ENCODE measurements at places on chromosomes 2 and 18.

GRCh38 chr18:28176948-28177827, at the start of gene CDH2:
Gene CDH2 (minus strand): TSS chr18:28177130. CDS start chr18:28177022, 108 bp downstream.
- peak; percentile 93 for DNase-seq

- no peak for DNase-seq
Observed at GRCh38 chr2:221637851-221638250, 65.7 kb upstream of the EPHA4 start.

DNA sequence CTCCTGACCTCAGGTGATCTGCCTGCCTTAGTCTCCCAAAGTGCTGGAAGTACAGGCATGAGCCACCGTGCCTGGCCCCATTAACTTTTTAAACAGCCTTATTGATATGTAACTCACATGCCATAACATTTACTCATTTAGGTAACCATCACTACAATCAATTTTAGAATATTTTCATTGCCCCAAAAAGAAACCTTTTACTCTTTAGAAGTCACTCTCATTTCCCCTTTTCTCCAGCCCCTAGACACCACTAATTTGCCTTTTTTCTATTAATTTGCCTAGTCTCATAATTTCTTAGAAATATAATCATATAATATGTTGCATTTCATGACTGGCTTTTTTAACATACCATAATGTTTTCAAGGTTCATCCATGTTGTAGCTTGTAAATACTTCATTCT, 57.2 kb upstream of the TACR1 start:
- DNase-seq, result no peak

DNA sequence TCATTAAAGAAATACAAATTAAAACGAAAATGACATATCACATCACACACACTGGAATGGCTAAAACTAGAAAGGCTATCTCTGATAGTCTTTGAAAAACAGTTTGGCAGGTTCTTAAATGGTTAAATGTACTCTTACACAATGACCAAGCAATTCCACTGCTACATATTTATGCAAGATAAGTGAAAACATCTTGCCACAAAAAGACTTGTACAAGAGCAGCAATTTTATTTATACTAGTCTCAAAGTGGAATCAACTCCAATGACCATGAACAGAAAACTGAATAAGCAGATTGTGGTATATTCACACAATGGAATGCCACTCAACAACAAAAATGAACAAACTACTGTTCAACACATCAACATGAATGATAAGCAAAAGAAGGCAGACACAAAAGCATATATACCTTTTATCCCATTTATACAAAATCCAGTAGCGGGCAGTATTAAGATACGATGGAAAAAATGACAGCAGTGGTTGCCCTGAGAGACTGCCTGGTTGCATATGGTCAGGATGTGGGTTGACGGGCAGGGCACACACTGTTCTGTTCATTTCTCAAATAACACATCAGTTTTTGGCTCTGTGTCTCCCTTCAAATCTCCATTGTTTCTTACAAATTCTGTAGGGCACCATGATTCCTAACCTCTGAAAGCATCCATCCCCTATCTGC, 25.4 kb downstream of the SP100 start:
- peak; percentile 25 for DNase-seq

DNA sequence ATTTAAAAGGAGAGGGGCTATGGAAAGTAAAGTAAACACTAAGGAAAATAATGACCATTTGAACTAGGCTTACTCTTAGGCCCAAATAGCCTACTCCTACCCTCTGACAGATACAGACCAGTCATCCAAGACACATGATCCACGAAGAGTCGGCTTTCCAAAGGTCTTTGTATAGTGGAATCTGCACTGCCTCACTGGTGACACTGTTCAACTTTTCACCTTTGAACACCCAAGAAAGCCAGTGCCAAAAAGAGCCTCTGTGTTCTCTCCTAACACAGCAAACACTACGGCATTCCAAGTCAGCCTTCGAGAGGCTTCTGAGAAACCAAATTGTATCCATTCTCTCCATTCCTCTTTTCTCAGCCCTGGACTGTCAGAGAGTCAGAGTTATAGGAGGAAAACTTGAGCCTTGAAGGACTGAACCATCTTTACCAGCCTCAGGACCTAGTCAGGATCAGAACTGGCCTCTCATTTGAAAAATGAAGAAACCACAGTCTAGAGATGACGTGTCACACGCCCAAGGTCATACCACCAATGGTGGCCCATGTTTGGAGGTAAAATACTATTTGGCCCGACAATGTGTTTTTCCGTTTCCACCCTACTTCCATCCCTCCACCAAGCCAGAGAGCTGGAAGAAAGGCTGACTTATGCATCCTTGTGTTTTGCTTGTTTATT, 267.4 kb upstream of the ACVR2A start:
- DNase-seq, result no peak

- no peak for DNase-seq
Observed at GRCh38 chr18:70553245-70553935, 264.5 kb downstream of the SOCS6 start.

- no peak for DNase-seq
Observed at GRCh38 chr2:231530099-231531011, at the start of gene NMUR1. Gene NMUR1 (minus strand): TSS chr2:231530445. CDS start chr2:231530361, 84 bp downstream.

GRCh38 chr2:216215658-216216390, 106.7 kb downstream of the XRCC5 start:
- DNase-seq, result peak; percentile 50

DNA sequence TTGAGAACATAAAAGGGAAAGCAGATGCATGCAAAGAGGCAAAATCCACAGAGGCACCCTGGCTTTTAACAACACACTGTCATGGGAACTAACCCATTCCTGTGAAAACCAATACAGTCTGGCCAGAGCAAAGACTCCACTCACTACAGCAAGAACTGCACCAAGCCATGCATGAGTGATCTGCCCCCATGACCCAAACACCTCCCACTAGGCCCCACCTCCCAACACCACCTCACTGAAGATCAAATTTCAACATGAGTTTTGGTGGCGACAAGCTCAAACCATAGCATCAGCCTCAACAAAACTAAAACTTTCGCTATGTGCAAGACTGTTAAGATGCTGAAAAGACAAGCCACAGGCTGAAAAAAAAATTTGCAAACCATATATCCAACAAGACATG, 162.8 kb downstream of the SMAD2 start:
- no peak for DNase-seq

DNA sequence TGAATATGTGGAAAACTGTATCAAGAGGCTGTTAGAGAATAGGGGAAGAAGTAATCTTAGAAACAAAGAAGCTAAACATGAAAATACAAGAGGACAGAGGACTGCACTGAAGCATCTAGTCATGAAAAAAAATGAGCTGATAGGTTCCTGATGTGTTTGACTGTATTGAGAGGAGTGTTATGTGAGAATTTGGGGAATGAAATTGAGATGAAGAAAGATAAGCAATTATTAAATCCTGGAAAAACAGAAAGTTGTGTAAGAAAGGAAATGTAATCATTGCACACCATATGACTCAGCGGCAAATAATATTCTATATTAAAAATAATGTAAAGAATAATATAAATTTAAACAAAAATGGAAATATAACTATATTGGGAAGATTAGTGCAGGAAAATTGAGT, 71.2 kb downstream of the SEMA4F start:
- no peak for DNase-seq

- DNase-seq, result no peak
Observed at GRCh38 chr2:237879058-237879430, 19.6 kb downstream of the RAMP1 start.

GRCh38 chr18:7023581-7023980, 94.0 kb downstream of the LAMA1 start:
- no peak for DNase-seq

DNA sequence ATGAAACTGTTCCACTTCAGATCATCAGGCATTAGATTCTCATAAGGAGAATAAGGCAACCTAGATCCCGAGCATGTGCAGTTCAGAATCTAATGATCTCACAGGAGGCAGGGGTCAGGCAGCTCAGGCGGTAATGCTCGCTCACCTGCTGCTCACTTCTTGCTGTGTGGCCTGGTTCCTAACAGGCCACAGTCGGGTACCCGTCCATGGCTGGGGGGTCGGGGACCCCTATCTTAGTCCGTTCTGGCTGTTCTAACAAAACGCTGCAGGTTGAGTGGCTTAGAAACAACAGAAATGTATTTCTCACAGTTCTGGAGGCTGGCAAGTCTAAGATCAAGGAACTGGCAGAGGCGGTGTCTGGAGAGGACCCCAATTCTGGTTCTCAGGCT, 79.2 kb downstream of the ASB1 start:
- no peak for DNase-seq

DNA sequence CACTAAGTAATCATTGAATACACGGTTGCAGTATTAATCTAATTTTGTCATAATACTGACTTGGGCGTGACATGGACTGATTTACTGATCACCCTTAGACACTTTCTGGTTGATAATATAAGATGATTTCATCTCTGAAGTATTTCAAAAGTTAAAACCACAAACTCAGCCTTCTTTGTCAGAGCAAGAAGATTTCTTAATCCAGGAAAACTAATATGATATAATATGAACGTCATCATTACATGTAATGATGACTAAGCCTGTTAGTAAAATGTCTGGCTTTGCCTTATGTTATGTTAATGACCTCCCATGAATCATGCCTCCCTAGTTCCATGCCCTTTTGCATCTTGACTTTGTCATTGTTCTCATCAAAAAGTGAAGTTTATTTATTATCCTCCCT, 1325.0 kb upstream of the CDH2 start:
- DNase-seq, result peak; percentile 85

DNA sequence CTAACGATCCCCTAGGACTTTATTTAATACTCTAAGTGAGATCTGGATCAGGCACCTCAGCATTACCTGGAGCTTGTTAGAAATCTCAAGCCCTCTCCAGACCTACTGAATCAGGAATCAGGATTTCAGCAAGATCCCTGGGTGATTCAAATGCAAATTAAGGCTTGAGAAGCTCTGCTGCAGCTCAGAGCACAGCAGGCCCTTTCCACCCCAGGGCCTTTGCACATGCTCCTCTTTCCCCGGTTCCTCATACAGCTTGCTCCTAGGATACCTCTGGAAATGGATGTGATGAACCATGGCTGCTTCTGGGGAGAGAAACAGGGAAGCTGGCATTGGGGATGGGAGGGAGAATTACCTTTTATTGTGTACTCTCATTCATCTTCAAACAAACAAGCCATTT, 40.3 kb upstream of the MGAT4A start:
- no peak for DNase-seq

DNA sequence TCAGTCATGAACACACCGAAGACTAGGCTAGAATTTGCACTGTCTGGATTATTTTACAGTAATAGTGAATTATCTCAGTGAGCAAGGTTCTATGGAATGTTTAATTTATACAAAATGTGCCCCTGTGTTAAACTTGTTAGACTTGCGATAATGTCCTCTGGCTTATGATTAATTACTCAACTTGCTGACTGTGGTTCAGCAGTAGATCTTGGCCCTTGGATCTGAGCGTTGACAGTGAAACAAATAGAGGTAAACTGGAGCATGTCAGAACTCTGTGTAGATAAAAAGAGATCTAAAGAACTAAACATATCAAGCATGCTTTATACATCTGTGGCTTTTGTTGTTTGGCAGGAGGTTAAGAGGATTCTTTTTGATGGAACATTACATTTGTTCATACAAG, 407.6 kb downstream of the DSEL start:
- DNase-seq, result no peak

GRCh38 chr18:70246061-70246466, 40.6 kb upstream of the RTTN start:
- DNase-seq, result no peak

DNA sequence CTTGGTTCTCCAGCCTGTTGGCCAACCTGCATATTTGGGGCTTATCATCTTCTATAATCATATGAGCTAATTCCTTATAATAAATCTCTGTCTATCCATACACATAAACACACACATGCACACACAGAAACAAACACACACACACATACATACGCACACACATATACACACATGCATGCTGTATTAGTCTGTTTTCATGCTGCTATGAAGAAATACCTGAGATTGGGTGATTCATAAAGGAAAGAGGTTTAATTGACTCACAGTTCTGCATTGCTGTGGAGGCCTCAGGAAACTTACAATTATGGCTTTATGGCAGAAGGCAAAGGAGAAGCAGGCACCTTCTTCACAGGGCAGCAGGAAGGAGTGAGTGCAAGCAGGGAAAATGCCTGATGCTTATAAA, 707.4 kb upstream of the CDH2 start:
- peak; percentile 23 for DNase-seq

DNA sequence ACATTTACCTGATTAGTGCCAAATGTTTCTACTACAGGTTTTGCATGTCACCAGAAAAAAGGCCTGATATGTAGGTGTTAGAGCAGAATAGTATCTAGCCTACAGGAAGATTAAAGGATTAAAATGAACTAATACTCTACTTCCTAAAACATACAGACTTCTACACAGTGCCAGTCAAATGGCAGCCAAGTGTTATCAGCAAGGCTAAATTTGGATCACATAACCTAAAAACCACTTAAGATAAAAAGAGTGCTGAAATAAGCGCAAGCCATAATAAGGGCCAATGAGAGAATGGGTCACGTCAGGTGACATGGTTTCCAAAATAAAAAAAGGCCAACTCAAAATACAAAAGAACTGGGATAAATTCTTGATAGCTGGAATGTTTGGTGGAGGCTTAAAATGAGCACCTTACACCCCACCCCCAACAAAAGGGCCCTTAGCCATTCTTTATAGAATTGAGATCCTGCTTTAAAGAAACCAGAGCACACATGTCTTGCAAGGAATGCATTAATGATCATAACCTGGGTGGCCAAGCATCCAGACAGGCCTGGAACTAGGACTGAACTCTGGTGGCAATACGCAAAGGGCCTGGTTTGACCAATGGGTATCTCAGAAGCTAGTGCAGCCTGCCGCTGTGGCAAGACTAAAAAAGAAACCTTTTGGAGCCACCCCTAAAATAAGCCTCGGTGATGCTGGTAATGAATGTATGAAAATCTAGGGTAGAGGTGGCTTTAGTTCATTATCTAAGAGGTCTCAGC, 32.4 kb downstream of the IRS1 start:
- DNase-seq, result no peak

- no peak for DNase-seq
Observed at GRCh38 chr2:65388051-65388531, 44.3 kb downstream of the SPRED2 start.

DNA sequence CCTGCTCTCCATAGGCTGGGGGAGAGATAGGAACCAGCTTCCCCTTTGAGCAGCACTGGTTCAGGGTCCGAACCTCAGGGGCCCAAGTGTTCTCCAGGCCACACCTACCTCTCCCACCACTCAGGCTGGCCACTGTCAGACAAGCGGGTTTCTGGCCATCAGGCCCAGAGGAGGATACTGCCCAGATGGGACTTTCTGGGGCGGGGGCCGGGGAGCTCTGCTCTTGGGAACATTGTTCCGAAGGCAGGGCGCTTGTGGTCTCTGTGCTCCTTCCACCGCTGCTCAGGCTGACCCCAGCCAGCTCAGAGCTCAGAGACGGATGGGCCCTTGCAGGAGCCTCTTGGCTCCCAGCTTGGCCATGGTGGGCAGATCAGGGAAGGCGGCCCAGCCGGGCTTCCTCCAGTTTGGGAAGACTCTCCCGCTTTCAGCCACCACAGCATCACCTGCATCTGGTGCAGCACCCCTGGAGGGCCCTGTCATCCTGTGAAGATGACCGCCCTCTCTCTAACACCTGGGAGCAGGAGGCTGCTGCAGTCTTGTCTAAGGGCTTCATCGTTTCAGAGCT, 5.2 kb upstream of the TRAF3IP1 start:
- DNase-seq, result no peak
